ENCODE measurements at places on chromosomes 1 and 21.
A peak's percentile ranks its signal among the peaks of the same experiment; 100 is the strongest.

- peak; percentile 24 for DNase-seq
Observed at GRCh38 chr1:87004857-87005256, 90.4 kb downstream of the HS2ST1 start.

- DNase-seq: no peak
Observed at GRCh38 chr1:240737298-240737697, 125.3 kb upstream of the GREM2 start.

DNA sequence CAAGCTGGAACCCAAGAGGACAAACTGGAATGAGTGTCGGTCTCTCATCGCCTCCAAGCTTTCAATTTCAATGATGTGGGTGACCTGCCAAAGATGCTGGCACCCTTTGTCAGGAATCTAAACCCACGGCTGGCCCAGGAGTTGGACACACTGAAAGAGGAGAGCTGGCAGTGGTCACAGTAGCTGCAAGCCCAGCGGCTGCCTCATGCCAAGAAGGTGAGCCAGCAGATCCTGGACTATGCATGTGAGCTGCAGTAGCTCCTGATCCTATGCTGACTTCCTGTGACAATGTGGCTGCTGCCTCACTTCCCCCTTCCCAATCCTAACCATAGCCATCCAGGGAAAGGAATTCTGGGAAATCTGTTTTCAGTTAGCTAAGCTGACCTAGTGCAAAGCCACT is 117.0 kb upstream of the VAV3 start:
- no peak for DNase-seq

- DNase-seq: no peak
Observed at GRCh38 chr1:76857138-76857537, 10.1 kb upstream of the ST6GALNAC5 start.

DNA sequence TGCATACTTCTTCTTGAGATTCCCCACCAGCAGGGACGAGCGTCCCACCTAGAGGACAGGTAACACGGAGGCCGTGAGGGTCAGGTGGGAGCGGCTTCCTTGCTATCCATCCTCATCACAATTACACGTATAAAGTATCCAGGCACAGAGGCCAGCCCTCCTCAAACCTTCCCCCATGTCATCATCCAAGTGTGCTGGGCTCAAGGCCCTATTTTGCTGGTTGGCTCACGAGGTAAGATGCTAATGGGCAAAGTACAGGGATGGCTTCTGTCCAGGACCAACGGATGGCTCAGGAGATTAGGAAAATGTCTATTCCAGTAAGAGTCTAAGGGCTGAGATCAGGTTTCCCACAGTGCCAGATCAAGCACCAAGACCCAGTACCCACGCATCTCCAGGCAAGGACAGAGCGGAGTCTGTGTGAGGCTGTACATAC is 11.5 kb upstream of the A3GALT2 start:
- DNase-seq: no peak

All from erythroblast (primary cell).